ENCODE measurements at places on chromosomes 7 and 10.

- DNase-seq: peak; percentile 34
Observed at GRCh38 chr7:909358-910329, 33.3 kb downstream of the GET4 start.

- no peak for DNase-seq
Observed at GRCh38 chr10:34565934-34566333, 249.2 kb downstream of the PARD3 start.

- no peak for DNase-seq
Observed at GRCh38 chr10:77030974-77031373, 606.6 kb downstream of the KCNMA1 start.

- DNase-seq: no peak
Observed at GRCh38 chr10:69416695-69417094, at the start of gene TACR2. TACR2 (minus strand) TSS chr10:69416918; CDS start chr10:69416323, 595 bp downstream.

GRCh38 chr10:102780527-102780808, 36.7 kb downstream of the WBP1L start:
- no peak for DNase-seq

DNA sequence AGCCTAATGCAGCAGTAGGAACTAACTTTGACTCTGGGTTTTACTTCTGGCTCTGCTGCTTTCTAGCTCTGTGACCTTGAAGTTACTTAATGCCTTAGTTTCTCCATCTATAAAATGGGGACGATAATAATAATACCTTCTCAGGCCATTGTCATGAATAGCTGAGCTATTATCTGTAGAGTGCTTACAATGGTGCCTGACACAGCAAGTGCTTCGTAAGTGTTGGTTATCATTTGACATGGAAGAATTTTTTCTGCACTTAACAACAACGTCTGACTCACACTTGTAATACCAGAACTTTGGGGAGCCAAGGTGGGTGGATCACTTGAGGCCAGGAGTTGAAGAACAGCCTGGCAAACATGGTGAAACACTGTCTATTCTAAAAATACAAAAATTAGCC, 140.5 kb downstream of the ARL4A start:
- DNase-seq: no peak

GRCh38 chr7:159370-160270, 32.8 kb upstream of the FAM20C start:
- DNase-seq: no peak

GRCh38 chr10:86536294-86536861, 14.8 kb upstream of the WAPL start:
- peak; percentile 62 for DNase-seq

DNA sequence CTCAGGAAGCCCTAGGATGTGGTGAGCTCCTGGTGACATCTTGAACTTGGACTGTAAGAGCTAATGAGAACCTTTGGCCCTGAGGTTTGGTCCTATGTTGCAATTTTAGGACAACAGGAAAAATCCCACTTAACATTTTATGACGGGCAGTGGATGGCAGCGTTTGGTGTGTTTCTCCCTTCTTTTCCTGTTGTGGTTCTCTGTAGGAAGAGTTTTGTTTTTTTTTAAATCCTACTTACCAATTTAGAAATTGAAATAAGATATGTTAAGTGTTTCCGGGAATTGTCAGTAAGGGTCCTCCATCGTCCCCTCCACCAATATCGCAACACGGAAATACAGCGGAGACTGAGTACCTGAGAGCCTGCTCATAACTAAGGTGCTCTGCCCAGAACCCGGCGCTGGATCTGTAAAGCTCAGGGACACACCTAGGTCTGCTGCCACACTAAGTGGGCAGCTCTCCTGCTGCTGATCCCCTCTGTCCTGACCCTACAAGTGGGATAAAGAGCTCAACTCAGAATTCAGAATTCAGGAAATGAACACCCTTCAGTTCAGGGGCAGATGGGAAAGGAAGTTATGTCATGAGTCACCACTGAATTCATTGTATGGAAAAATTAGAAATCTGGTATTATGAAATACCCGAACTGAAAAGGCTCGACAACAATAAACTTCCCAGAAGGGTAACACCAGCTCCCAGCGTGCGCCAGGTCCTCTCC, 9.1 kb upstream of the PROSER2 start:
- no peak for DNase-seq

DNA sequence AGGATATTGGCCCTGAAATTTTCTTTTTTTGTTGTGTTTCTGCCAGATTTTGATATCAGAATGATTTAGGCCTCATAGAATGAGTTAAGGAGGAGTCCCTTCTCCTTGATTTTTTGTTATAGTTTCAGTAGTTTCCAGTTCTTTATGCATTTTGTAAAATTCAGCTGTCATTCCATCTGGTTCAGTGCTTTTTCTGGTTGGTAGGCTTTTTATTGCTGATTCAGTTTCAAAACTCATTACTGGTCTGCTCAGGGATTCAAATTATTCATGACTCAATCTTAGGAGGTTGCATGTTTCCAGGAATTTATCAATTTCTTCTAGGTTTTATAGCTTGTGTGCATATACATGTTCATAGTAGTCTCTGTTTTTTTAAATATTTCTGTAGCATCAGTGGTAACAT, 10.1 kb upstream of the TMEM196 start:
- DNase-seq: no peak

DNA sequence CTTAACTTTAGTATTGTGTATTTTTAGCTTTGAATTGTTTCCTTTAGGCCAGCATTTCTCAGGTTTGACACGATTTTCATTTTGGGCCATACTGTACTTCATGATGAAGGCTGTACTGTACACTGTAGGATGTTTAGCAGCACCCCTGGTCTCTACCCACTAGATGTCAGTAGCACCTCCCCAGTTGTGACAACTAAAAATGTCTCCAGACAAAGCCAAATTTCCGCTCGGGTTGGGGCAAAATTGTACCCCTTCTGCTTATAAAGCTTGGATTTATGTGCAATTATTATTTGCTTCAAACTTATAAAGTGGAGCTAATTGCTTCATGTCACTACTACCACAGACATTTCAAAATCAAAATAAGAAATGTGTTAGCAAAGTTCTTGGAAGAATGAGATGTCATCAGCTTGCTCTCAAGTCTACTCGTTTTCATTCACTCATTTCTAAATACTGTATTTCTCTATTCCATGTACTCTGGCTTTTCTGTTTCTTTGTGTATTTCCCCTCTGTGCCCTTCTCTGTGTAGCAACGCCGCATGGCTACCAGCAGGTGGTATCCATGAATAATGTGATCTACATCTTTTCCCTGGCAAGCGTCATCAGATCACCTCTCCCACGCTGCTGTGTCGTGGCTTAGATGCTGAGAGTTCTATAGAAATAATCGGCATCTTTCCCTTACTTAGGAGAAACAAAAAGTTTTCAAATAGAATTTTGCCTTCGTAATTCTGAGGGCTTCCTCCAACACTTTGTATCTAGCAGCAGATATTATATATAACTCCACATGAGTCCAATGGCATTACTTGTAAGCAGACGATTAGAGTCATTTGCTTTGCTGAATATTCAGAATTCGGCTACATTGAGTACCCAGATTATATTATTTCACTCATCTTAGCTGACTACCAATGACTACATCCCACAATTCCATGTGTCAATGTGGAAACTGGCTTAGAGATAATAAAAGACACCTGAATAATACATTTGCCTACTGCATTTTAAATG, 47.8 kb upstream of the CALCR start:
- DNase-seq: no peak

DNA sequence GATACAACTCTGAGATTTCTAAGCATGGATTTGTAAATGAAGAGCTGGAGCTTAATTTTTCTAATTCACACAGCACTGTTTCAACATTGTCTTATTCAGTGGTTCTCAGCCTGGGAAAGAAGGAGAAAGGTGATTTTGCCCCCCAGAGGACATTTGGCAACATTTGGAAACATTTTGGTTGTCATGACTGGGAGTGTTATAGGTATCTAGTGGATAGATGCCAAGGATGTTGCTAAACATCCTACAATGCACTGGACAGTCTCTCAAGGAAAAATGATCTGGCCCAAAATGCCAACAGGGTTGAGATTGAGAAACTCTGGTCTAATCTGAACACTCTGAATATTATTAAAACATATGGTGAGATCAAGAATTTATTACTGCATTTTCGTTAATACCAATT, 3.8 kb upstream of the CAV2 start:
- no peak for DNase-seq

GRCh38 chr7:113705439-113705838, 213.4 kb downstream of the PPP1R3A start:
- no peak for DNase-seq

GRCh38 chr10:35925493-35925892, 283.4 kb upstream of the FZD8 start:
- DNase-seq: no peak

- DNase-seq: no peak
Observed at GRCh38 chr10:9709849-9710248, 1307.8 kb upstream of the CELF2 start.

DNA sequence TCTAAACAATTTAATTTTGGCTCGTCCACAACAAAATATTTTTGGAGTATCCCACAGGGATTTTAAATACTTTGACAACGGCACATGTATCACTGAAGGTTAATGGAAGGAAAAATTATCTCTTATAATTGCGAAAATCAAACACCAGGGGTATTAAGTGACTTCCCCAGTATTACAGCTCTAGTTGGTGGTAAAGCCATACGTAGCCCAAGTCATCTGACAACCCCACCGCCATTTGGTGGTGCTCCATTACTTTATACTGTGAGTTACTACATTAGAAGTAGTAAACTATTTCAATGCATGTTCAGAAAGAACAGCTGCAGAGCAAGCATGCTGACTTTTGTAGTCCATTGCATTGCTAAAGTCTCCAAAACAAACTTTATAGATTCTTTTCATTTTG, 179.7 kb downstream of the HGF start:
- no peak for DNase-seq

- DNase-seq: no peak
Observed at GRCh38 chr10:114094795-114095194, 51.1 kb downstream of the ADRB1 start.

- no peak for DNase-seq
Observed at GRCh38 chr10:43160046-43160920, 22.0 kb downstream of the CSGALNACT2 start.

GRCh38 chr10:96719200-96719599, 1.1 kb downstream of the PIK3AP1 start:
- no peak for DNase-seq

GRCh38 chr7:111384065-111384891, 178.0 kb downstream of the IMMP2L start:
- DNase-seq: no peak

DNA sequence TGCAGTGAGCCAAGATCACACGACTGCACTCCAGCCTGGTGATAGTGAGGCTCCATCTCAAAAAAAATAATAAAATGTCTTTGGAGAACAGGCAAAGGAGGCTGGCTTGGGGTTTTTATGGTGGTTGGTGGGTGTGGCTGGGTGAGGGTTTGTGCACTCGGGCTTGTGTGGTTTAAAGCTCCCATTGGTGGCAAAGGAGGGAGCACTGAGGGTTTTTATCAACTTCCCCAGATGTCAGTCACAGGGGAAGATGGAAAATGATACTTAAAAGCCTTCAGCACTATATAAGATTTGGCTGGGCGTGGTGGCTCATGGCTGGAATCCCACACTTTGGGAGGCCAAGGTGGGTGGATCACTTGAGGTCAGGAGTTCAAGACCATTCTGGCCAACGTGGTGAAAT, 16.3 kb upstream of the RNF216 start:
- no peak for DNase-seq

DNA sequence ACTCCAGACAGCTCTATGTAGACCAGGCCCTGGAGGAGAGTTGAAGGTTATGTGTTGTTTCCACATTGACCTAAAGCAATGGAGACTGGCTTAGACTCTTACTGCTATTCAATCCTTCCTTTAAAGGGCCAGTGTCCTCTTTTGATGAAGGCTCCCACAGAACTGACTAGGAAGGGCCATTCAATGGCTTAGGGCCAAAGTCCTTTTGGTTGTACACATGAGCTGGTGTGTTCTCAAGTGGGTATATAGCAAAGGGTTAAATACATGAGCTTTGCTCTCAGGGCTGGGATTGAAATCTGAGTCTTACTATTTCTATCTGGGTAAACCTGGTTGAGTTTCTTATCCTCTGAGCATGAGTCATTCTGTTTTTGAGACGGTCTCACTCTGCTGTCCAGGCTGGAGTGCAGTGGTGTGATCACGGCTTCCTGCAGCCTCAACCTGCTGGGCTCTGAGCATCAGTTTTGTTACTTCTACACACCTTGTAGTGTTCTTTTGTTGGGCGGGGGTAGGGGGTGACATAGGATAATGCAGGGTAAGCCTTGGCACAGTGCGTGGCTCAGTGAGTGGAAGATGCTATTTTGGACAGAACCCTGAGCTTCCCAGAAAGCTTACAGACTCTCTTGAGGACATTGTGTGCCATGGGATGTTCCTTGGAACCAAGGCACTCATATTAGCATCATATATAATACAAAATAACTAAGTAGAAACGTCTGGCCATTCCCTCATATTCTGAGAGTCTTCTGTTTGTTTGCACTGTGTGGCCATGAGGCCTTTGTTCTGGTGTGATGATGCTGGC, 90.1 kb downstream of the ABCC2 start:
- no peak for DNase-seq

- no peak for DNase-seq
Observed at GRCh38 chr10:102431452-102432124, 786 bp downstream of the CUEDC2 start.

GRCh38 chr10:127851661-127852194, 41.0 kb downstream of the CLRN3 start:
- no peak for DNase-seq

- no peak for DNase-seq
Observed at GRCh38 chr10:51748959-51749358, 49.6 kb upstream of the CSTF2T start.

DNA sequence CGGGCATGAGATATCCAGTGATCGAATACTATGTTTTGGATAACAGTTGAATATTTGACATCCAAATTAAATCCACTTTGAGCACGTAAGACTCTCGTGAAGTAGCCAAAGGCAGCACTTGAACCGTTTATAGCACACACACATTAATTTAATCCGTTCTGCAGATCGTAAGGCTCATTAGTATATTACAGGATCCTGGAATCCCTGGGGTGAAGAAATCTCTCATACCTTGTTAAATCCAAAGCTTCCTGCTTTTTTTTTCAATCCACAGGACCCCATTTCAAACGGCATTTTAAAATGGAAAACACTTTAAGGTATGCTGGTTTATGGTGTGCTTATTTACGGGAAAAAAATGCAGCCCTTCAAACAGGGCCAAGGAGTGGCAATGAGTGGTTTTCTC, 158.4 kb upstream of the ADARB2 start:
- DNase-seq: no peak

DNA sequence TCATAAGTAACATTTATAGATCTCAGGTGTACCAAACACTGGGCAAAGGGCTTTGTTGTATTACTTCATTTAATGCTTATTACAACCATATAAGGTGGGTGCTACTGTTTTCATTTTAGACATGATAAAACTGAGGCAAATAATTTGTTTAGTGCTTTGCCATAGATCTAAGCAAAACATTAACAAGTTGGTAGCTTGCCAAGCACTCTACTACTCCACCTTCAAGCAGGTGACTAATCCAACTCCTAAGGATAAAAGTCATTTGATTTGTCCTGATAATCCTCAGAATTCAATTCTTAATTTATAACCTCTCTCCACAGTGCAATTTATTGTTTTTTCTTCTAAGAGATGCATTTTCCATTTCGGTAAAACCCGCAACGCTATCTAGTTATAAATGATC, 646.4 kb downstream of the GRM8 start:
- DNase-seq: no peak
